ENCODE measurements at places on chromosomes 16 and 17.

DNA sequence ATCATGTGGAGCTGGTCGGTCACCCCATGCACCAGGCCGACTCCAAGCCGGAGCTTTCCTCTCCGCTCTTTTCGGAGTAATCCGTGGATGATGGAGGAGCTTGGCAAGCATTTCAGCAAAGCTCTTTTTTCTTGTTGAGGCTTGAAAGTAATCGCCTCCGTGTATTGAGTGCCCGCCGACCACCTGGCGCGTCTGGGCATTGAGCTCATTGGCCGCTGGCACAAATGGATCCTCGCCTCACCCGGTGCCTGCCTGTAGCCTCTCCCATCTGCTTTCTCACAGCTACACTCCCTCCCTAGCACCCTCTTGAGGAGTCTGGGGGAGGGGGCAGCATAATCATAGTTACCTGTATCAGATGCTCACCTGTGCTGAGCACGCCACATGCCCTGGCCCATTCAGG is 148.9 kb downstream of the CMIP start:
- no peak for DNase-seq

DNA sequence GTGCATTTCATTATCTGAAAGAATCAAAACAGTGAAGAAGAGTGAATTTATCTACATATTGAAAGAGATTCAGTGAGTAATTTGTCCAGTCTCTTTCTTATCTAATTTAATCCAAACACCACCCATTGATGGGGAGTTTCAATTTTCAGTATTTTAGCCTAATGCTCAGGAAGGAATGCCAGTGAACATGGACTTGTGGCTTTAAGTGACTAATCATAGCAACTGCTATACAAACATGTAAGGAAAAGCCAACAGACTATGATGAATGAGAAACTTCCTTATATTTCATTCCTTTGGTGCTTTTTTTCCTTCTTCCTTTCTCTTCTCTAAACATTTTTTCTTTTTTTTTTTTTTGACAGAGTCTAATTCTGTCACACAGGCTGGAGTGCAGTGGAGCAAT is 885.8 kb downstream of the KCNJ2 start:
- no peak for DNase-seq

DNA sequence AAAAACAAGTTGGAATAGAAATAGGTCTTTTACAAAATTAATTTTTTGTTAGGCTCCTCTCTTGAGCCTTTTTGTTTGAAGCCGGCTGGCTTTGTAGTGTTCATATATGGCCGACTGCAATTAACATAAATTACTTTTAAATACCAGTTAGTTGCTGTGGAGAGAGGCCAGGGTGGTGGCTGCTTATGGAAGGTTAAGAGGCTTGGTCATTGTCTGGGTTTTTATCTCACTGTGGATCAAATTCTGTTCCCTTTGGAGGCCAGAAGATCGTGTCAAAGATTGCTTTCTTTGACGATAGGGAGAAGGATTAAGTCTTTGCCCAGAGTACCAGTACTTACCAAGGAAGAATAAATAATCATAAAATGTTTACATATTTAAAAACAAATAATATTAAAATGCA is 39.9 kb downstream of the MSI2 start:
- DNase-seq = no peak

DNA sequence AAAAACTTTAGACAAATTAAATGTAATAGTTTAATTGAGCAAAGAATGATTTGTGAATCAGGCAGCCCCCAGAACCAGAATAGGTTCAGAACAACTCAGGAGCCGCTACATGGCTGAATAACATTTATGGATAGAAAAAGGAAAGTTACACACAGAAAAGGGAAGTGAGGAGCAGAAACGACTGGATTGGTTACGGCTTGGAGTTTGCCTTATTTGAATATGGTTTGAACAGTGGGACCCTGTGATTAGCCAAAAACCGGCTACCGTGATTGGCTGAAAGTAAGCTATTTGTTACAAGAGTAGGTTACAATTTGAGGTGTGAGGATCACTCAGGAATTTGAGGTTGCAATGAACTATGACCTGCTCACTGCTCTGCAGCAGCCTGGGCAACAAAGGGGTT is 1139.8 kb downstream of the CDH11 start:
- no peak for DNase-seq

- no peak for DNase-seq
These were observed 81.4 kb downstream of the MRM1 start for GRCh38 chr17:36682773-36683172.

DNA sequence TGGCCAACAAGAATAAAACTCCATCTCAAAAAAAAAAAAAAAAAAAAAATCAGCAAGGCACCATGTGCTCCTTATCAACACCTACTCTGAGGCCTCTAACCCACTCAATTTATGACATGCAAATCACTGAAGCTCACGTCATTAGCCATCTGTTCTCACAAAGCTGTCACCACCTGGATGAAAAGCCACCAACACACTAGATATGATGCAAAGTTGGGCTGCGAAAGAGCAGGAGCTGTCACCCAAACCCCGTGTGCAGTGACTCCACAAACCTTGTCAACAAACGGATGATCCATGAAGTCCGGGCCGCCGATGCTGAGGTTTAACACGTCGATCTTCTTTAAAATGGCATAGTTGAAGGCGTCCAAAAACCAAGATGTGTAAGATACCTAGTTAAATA is 25.3 kb downstream of the MBTPS1 start:
- no peak for DNase-seq

DNA sequence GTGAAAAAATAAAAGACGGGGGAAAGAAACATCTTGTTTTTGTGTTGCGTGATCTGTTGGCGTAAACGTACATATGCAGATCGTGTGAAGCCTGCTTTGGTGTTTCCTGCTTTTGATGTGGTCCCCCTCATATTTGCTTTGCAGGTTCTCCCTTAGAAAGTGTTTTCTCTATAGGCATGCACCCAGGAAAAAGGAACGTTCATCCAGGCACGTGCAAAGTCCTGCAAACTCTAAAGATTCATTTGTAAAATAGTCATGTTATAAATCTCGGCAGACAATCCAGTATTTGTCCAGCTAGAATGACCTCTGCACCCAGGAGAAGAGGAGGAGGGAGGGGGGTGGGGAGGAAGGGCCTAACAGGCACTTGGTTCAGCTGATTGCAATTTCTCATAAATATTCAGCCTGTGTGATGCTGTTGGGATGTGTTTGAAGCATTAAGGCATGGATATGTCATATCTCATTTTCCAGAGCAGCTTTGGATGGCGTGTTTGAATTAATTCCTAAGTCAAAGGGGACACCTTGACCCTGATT is 40.3 kb upstream of the DDX52 start:
- no peak for DNase-seq

DNA sequence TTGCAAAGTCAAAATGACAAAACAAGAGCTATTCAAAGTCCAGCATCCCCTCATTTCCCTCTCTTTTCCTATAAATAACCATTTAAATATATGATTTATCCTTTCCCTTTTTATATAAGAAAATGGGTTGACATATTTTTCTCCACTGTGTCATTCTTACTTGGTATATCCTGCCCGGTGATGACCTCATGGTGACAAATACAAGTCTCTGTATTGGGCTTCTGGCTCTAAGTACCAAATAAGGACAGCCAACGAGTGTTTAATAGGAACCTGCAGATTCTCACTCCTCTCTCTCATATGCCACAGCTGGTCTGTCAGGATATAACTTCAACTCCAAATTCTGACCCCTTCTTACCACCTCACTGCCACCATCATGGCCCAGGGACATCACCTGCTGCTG is 25.5 kb upstream of the CBLN1 start:
- DNase-seq = no peak

- no peak for DNase-seq
These were observed 37.0 kb downstream of the MARF1 start for GRCh38 chr16:15605839-15606517.

GRCh38 chr17:50468304-50469207 is at the start of gene CHAD:
Gene CHAD, minus strand, starts transcription at chr17:50468880. Its CDS starts 67 bp downstream, at chr17:50468813.
- peak; percentile 47 for DNase-seq

Data from right kidney (tissue), 9 donors.